ENCODE measurements at places on chromosomes 3 and 15. TPM values are rescaled to one million over a fixed set of nuclear protein-coding genes. Genes with fewer than 3 reads are reported as not detected.

Gene SACM1L
- 52.6 TPM for total RNA-seq

Gene IGSF11
- total RNA-seq, result not detected

GRCh38 chr15:48806151-48806550, 4.7 kb downstream of the CEP152 start:
- no peak for DNase-seq

Gene CLRN1
- not detected for total RNA-seq

DNA sequence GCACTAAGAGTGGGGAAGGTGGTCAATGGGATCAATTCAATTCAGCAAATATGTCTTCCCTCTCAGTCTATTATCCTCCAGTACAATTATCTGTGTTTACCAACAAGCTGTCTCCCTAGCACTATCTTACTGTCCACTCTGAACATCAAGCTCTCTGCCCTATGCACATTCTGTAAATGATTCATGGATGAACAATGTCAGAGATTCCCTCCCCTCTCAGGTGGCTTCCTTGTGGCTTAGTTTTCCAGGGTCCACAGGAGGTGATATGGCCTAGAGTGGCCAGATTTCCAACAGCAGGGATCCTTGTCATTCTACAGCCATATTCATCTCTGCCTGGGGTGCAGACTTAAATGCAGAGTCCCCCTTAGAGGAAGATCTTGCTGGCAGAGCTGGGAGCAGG, 225.1 kb downstream of the UACA start:
- DNase-seq, result no peak

GRCh38 chr3:79392479-79392878, 375.3 kb downstream of the ROBO1 start:
- DNase-seq, result no peak

DNA sequence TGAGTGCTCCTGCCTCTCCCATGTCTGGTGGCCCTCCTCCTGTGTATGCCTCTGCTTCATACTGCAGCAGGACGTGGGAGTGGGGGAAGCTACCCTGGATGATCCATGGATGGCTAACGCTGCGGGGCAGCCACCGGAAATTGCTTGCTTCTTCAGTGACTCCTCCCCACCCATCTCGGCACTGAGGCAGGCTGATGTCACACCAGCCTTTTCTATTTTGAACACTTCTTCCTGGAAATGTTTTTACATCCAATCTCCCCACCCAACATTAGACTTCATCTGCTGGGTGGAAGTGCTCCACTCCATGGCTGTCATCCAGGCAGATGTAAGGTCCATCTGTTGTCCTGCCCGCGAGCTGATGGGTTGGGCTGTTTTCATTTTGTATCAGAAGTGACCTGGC, 58.9 kb upstream of the MUC13 start:
- DNase-seq, result no peak
